Caki2 (cell line): ENCODE measurements at places on chromosomes 6 and 20.

GRCh38 chr6:25717866-25718740 is 36.4 kb upstream of the SLC17A4 start:
- peak; percentile 21 for DNase-seq

DNA sequence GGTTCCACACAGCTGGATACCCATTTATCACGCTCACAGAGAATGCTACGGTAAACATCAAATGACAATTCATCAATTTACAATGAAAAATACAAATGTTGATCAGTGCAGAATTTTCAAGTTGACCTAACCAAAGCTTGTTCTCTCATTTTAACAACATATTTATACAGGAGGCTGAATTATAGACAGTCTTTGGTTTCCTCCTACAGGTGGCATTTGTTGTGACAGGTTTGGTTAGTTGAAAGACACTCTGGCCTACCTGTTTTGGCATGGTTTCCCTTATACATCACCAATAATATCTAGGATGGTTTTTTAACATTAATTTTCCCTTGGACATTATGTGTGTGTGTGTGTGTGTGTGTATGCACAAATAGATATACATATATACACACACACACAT is 642.5 kb upstream of the MMS22L start:
- no peak for DNase-seq

- no peak for DNase-seq
Observed at GRCh38 chr6:84425971-84426705, 198.7 kb upstream of the CEP162 start.

GRCh38 chr6:139713424-139713823 is 339.0 kb upstream of the CITED2 start:
- DNase-seq, result no peak

DNA sequence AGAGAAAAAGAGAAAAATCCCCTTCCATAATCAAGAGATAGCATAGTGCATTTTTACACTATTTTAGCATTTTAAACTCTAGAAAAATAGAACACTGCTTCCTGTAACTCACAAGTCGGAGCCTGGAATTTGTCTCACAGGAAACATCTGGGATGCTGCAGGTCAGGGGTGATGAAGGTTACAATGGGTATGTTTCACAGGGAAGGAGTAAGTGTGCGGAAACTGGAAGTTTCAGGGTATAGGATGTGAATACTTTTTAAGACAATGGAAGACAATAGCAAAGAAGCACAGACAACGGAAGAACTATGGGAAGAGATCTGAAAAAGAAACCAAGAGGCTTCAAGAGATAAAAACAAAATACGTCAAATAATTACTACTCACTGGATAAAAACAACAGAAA is 361.0 kb upstream of the MARCKS start:
- no peak for DNase-seq

GRCh38 chr20:38625896-38626295 is 24.3 kb downstream of the ARHGAP40 start:
- no peak for DNase-seq

- DNase-seq, result no peak
Observed at GRCh38 chr20:4383961-4384360, 337.7 kb upstream of the PRND start.

GRCh38 chr6:42135722-42136121 is 6.7 kb downstream of the C6orf132 start:
- DNase-seq, result no peak

DNA sequence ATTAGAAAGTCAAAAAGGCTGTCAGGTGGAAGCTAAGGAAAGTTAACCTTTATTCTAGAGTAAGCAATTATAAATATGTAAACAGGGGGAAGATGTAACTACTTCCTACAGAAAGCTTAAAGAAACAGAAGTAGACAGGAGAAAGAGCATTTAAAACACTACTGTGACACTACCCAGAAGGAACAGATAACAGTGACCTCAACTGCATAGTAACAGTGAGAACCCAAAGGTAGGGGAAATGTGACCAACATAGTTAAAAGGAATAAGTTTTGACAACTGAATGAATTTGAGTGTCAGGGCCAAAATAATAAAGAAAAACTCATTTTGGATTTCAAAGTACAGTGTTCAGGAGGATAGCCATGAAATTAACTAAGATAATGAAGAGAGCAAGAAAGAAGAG is 43.5 kb downstream of the IBTK start:
- DNase-seq, result no peak

- no peak for DNase-seq
Observed at GRCh38 chr20:19463597-19463996, 251.2 kb downstream of the SLC24A3 start.

GRCh38 chr6:3013486-3013885 is 13.8 kb downstream of the NQO2 start:
- peak; percentile 55 for DNase-seq

- DNase-seq, result no peak
Observed at GRCh38 chr20:19758501-19759331, 658 bp downstream of the RIN2 start.

DNA sequence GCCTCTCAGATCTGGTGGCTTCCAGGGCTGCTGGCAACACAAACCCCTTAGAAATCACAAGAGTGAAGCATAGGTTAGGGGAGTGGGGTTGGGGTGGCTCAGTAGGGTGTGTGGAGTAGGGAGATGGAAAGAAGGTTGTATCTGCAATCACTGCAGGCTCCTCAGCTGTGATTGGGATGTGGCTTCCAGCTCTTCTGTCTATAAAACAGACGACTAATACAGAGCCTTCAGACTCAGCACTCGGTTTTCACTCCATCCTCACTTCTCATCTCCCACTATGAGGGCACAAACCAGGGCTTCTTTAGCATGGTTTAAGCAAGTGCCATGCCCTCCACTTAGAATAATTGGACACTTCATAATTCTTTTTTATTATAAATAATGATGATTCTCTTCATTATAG is 46.4 kb upstream of the CAP2 start:
- no peak for DNase-seq

DNA sequence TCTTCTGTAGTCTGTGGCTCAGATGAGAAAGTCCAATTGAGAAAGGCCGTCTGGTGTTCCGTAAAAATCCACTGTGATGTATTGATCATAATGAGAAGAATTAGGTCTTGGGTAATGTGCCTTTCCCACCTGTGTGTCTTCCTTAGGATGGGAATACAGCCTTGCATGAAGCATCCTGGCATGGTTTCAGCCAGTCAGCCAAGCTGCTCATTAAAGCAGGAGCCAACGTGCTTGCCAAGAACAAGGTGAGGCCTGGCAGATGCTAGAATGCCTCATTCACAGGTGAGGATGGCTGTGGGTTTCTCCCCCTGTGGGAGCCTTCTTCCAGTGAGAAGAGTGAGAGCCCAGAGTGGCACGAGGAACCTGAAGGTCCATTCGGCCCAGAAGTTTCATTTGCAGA is 32.7 kb downstream of the LYRM2 start:
- no peak for DNase-seq

DNA sequence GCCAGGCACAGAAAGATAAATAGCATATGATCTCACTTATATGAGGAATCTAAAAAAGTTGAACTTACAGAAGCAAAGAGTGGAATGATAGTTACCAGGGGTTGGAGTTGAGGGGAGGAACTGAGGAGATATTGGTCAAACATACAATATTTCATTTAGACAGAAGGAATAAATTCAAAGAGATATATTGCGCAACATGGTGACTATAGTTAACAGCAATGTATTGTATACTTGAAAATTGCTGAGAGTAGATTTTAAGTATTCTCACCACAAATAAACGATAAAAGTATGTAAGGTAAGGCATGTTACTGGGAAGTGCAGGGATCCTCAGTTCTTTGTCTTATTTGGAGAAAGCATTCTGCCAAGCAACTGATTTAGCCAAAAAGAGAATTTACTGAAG is 171.9 kb downstream of the LMBRD1 start:
- DNase-seq, result no peak

DNA sequence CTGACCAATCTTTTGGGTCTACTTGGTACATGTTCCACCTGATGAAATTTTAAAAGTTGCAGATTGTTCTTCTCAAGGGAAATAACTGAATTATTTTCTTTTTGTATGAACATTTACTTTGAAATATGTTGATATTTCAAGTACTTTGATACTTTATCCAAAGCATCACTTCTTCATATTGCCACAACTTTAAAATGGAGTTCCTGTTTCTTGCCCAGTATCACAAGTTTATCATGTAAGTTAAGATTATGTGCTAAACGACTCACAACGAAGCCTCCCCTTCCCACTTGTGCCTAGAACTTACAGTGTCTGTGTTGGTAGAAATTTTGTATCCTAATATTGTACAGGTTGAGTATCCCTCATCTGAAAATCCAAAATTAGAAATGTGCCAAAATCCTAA is 108.4 kb downstream of the ARID1B start:
- no peak for DNase-seq

GRCh38 chr20:46970937-46971630 is 76.4 kb downstream of the EYA2 start:
- peak; percentile 94 for DNase-seq

- no peak for DNase-seq
Observed at GRCh38 chr6:88135578-88136114, 30.5 kb downstream of the CNR1 start.

GRCh38 chr20:58112017-58112781 is 116.3 kb downstream of the ANKRD60 start:
- DNase-seq, result no peak

DNA sequence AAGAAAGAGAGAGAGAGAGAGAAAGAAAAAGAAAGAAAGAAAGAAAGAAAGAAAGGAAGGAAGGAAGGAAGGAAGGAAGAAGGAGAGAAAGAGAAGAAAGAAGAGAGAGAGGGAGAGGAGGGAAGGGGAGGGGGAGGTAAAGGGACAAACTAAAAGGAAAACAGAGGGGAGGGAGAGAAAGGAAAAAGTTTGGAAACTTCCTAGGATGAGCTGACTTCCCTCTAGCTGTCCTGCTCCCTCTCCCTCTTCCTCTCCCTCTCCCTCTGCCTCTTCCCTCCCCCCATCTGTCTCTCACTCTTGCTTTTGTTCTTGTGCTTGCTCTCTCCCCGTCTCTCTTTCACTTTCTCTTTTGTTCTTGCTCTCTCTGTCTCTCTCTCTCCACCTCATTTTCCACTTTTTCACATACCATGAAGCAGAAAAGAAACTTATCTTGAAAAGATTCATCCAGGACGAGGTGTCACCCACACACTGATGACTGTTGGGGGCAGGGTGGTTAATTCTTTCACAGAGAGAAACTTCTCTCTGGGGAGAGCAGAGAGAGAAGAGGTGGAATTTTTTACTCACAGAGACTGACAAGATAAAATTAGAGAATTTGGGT is 56.4 kb upstream of the DUSP22 start:
- DNase-seq, result peak; percentile 25

DNA sequence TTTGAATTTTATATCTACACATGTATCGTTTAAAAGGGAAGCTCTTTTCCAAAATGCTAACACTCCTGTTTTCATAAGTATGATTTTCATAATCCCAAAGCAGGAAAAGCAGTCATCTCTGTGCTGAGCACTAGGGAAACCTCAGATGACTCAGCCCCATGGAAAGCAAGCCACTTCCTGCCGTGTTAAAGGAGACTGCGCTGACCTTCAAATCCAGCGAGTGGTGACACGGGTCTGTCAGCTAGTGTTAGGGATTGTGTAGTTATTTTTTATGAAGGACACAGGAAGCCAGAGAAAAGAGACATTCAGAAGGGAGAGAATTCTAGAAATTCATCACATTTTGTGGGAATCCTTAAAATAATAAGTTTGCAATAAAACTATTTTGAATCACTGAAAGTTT is 57.0 kb upstream of the CD93 start:
- DNase-seq, result peak; percentile 33

DNA sequence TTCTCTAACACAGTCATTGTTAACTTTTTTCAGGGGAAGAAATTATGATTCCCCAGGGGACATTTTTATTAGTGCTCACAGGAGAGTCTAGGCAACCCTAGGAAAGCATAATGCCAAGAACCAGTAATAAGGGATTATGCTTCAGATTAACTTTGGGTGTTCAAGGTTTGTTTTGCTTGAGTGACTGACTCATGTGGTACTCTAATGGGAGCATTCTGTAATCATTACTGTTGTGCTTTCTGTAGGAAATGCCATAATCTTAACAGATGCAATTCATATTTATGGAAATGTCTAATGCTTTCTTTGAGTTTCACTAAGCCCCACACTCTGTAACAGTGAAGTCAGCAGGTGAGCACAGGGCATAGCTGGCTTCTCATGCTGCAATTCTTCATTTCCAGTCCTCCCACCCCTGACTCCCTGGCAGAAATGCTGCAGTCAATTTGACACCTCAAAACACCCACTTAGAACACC is 263.4 kb upstream of the MAN1A1 start:
- no peak for DNase-seq

GRCh38 chr20:15616626-15617025 is 956.6 kb downstream of the KIF16B start:
- DNase-seq, result no peak

GRCh38 chr20:9517297-9518162 is 3.1 kb downstream of the LAMP5 start:
- DNase-seq, result no peak

DNA sequence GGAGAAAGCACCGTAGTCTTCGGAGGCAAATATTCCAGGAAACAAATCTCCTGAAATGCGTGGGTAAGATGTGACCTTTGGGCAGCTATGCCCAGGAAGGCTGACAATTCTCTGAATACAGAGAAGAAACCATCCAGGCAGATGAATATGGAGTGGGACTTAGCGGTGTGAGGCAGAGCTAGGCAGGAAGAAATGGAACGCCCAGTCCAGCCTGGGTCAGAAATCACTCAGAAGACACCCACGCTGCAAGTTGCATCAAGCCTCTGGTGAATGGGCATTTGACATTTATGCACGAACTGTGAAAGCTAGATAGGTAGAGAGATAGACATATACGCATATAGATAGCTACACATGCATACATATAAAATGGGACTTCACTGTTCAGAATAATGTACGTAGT is 498.5 kb downstream of the QKI start:
- DNase-seq, result no peak

GRCh38 chr6:43578748-43579147 is 2.8 kb downstream of the POLH start:
- DNase-seq, result no peak

DNA sequence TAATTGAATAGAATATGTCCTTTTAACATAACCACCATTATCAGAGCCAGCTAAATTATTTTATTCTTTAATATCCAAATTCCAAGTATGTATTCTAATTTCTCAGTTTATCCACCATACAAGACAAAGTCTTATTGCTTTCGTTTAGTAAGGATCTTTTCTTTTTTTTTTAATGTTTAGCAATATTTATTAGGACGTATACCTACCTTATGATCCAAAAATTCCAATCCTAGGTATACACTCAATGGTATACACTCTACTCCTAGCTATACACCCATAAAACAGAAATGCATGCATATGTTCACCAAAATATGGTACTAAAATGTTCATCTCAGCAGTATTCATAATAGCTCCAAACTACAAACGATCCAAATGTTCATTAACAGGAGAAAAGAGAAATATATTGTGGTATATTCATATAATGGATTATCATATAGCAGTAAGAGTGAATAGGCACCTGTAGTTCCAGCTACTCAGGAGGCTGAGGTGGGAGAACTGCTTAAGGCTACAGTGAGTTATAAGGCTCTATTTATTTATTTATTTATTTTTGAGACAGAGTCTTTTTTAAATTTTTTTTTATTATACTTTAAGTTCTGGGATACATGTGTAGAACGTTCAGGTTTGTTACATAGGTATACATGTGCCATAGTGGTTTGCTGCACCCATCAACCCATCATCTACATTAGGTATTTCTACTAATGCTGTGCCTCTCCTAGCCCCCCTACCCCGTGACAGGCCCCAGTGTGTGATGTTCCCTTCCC is 17.3 kb downstream of the TNFAIP3 start:
- no peak for DNase-seq
